Bone marrow (tissue), 2 donors: ENCODE measurements at places on chromosomes 1 and 21.
A peak's percentile ranks its signal among the peaks of the same experiment; 100 is the strongest.

DNA sequence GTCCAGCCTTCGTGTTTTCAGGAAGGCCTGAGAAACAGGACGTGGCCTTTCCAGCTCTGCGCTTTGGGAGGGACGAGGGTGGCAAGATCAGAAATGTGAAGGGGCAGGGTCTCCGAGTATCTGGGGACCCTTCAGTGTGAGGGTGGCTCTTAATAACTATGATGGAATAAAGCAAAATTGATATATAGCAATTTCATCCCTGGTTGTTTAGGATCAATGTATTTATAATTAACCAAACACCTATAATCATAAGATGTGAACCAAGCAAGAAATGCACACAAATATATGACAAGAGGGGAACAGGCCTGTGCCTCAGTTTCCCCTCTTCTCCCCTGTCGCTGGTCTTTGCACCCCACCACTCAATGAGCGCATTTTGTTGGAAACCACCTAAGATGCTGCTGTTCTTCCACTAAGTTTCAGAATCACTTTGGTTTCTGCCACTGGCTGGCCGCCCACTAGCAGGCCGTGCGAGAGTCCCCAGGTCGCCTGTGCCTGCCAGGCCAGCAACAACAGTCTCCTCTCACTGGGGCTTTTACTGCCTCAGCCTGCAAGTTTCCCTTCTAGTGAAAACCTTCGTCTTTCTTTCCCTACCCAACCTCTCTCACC lies 36.6 kb downstream of the UBASH3A start:
- no peak for DNase-seq

- DNase-seq = no peak
These were observed 29.9 kb upstream of the PKP1 start for GRCh38 chr1:201253411-201253810.

- DNase-seq = peak; percentile 52
These were observed 9.8 kb upstream of the MDM4 start for GRCh38 chr1:204506201-204506968.

- DNase-seq = no peak
These were observed 52.0 kb downstream of the ECE1 start for GRCh38 chr1:21238141-21238800.

DNA sequence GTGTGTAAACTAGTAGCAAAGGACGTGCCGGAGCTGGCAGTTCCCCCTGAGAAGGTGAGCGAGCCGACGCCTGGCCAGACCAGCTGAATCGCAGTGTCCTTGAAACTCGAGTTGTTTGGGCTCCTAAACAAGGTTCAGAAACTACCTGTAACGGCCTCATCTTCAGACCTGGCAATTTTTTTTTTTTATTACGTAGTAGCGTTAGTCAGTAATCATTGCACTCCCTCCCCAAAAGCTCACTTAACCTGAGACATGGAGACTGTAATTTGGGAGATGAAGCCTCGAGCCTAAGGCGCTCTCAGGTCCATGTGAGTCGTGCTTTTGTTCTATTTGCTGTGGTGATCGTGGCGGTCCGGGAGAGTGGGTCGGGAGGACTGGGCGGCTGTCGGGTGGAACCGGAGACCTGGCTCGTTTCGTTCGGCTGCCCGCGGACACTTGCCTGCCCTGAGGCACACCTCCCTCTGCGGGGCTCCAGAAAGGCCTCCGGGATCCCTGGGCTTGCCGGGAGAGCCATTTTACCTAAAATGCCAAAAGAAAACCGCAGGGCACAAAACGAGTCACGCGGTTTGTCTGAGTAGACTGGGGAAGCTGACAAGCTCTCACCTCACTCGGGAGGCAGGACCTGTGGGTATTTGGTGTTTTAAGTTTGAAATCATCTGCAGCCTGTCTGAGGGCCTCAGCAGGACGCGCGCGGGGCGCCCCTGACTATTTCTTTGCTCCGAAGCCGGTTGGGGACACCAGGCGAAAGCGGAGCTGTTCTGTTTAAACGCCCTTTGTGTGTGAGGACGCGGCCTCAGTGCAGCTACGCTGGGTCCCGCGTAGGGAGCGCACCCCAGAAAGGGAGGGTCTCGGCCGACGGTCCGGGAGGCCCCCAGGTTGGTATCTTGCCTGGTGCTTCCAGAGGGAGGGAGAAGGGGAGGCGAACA lies 722 bp downstream of the LHX8 start:
- DNase-seq = no peak

DNA sequence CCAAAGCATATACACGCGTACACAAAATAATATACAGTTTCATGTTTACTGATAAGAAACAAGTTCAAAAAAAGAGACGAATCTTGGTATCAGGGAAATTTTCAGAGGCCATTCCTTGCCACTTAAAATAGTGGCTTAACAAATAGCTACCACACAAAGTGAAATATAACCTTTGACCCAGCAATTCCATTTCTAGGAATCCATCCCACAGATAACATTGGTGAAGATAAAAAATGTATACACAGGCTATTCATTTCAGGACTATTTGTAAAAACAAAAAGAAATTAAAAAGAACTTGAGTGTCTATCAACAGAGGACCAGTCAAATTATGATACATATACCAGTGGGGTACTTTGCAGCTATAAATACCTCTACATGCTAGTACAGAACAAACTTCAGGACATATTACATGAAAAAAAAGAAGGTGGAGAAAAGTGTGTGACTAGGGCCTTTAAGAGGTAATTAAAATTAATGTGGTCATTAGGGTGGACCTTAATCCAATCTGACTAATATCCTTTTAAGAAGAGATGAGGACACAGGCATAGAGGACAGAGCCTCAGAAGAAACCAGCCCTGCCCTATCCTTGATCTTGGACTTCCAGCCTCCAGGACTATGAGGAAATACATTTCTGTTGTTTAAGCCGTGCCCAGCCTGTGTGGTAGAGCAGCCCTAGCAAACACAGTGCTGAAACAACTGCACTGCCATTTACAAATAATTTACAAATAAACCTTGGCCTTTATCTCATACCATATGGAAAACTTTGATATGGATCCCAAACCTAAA lies 7.8 kb downstream of the UBE2G2 start:
- DNase-seq = no peak

DNA sequence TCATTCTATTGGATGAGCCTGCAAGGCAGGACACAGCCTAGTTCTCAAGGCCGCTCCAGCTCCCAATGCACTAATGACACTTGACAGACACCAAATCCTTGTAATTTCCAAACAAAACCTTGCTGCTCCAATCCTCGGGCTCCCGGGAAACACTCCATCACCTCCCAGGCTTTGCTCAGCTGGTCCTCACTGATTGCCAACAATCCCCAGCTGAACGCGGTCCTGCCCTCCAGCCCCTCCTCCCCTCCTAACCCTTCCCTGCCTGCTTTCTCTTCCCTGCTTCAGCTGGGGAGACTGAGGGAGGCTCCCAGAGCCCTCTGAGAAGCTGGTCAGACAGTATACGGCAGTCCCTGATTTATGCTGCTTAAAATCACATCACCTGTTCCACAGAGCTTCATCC lies 114.4 kb upstream of the TNR start:
- no peak for DNase-seq

GRCh38 chr1:50378770-50379169 lies 44.5 kb downstream of the DMRTA2 start:
- DNase-seq = no peak

GRCh38 chr1:229043115-229043514 lies 227.8 kb upstream of the RAB4A start:
- no peak for DNase-seq

- DNase-seq = no peak
These were observed 221.5 kb downstream of the PTPRC start for GRCh38 chr1:198860371-198860770.

- DNase-seq = no peak
These were observed 63.9 kb upstream of the CYP2J2 start for GRCh38 chr1:59990470-59990869.

DNA sequence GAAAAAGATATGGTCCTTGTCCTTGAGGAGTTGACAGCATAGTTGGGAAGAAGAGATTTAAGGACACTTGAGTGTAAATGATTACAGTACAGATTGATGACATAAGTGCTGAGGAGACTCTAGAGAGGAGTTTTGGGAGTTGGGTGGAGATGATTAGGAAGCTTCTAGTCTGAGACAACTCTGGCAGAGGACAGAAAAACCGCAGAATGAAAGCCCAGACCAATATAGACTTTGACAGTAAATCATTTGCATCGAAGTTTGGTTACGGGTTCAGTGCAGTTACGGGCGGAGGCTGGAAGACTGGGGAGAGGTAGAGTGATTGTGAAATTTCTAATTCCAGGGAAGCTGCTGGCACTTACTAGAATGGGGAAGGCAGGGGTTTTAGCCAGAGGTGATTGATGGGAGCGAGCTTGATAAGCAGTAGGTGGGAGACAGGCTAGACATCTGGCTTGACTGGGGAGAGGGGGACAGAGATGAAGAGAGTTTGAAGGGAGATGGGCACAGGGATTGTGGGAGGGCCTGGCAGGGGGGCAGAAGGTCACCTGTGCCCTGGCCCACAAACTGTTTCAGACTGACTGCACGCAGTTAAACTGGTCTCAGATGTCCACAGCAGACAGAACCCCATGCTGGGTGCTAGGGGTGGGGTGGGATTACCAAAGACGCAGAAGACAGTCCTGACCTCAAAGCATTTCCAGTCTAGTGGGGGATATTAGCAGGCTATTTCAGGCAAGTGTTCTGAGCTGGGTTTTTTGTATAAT lies 20.1 kb downstream of the SH2D2A start:
- DNase-seq = no peak

DNA sequence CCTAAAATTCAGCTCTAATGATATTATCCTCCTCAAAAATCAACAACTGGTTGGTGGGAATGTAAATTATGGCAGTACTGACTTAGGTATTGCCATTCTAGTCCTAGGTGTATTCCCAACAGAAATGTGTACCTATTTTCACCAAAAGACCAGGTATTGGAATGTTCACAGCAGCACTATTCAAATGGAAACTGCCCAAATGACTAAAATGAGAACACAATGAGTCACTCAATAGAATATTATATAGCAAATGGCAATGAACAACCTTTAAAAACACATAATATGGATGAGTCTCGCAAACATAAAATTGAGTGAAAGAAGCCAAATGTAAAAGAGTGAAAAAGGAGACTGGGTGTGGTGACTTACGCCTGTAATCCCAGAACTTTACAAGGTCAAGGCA lies 44.9 kb downstream of the GADD45A start:
- DNase-seq = no peak

DNA sequence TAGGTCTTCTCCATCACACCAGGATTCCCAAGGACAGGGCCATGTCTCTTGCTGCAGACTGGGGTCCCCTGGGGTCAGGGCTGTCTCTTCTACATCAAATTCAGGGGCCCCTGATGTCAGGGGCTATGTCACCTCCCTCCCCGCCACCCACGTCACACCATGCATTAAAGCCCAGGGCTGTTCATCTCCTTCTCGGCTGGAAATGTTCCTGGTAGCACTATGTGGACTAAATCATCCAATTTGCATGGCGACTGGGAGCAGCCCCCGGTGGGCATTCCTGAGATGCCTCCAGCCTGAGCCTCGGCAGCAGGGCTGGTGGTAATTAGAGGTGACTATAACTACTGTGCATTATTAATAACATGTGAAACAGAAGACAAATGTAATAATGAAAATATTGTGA lies 151.7 kb upstream of the HMGB4 start:
- DNase-seq = no peak

DNA sequence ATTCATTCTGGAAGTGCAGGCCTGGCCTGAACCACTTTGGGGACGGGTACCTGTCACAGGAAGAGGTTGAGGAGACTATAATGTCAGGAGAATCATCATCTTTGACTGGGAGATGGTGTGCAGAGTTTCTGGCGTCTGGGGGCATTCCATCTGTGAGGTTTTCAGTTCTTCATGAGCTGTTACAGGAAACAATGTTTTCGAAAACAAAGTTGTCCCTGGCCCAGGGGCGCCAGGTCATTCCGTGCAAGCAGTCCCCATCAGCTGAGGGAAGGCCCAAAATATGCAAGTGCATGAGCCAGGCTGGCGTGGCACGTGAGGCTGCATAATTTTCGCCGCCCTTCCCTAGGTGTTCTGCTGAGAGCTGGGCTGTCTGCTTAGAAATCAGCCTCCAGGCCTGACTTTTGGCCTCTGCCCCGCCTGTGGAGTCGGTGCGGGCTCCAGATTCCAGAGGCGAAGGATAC lies 68.4 kb upstream of the ATP5PO start:
- no peak for DNase-seq

DNA sequence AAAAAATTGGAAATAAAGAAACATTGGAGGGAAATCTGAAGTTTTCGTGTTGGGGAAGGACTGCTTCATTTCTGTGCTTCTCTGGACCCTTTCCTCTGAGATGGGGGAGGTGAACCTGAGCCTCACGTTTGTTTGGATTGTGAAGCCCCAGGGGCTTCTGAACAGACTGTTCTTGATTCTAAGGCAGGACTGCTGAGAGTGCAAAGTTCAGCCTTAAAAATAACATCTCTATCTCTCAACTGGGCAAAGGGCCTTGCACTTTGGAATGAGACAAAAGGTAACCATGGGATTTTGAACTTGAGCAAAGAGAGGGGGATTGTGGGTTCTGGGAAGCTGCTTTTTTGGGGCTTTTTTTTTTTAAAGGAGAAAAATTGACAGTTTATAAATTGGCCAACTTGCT lies 45.0 kb downstream of the GPR88 start:
- no peak for DNase-seq

DNA sequence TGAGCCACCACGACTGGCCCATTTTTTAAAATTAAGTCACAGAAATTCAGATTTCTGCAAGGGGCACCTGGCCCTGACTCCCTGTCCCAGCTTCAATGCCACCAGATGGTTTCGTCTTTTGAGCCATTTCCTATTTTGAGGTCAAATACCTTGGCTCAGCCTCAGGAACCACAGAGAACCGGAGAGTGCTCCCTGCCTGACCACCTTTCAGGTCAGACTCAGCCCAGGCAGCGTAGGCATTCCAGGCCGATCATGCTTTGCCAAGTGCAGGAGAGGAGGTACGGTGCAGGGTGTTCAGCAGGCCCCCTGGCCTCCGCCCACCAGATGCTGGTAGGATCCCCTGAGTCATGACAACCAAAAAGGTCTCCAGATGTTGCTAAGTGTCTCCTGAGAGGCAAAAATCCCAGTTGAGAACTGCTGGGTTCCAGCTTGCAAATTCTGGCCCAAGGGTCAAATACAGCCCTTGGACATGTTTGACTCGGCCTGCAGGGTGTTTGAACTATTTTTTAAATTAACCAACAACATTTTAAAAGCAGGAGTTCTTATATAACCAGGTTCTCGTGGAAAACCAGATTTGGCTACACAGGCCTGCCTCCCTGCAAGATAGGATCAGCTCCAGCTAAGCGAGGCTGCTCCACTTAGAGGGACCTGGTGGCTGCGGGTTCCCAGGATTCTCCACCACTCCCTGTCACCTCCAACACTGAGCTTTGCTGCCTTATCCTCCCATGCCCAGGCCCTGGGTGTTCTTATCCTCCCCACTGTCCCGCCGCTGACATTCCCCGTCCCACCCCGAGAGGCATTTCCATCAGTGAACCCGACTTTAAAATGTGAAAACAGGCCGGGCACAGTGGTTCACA lies 61.9 kb upstream of the TARDBP start:
- no peak for DNase-seq

- no peak for DNase-seq
These were observed 146.0 kb downstream of the SLC30A10 start for GRCh38 chr1:219782311-219782710.
